Activated CD4-positive, alpha-beta T cell treated with anti-CD3 and anti-CD28 coated beads, Interleukin-2, amount 10 ng/mL, durations not matched to agents 7 days and 5 days (primary cell): ENCODE measurements at places on chromosomes 11 and 22.

DNA sequence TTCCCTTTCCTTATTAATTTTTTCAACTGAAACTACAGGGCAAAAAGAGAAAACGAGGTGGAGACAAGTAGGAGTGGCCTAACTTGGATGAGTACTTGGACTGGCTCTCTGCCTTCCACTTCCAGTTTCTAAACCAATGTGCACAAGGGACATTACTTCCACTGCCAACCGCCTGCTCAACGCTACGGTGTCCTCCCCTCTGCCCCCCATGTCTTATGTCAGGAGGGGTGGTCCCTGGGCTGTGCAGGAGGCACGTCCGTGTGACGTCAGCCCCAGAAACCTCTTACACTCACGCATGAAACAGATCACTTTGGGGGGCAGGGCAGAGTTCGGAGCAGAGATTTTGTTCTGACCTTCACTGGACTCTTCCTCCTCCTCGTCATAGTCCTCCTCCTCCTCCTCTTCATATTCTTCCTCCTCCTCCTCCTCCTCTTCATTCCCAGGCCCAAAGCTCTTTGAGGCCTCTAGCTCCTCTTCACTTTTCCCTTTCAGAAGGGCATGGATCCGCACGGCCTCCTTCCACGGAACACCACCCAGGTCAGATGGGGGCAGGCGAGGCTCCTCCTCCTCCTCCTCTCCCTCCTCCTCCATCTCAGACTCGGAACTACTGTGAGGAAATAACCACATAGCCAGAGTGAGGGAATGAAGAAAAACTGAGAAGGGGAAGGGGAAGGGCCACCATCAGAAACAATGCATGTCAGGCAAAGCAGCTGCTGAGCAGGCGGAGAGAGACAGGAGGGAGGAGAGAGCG lies 57.4 kb upstream of the BID start:
- no peak for DNase-seq

DNA sequence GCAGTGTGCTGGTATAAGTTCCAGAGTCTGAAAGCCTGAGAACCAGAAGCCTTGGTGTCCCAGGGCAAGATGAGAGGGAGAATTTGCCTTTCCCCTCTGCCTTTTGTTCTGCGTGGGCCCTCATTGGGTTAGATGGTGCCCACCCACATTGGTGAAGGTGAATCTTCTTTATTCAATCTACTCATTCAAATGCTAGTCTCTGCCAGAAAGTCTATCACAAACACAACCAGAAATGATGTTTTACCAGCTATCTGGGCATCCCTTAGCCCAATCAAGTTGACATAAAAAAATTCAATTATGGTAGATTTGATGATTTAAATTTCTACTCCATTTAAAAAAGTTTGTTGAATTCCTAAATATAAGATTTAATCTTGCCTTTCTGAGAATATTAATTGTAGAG lies 22.2 kb downstream of the CSTPP1 start:
- no peak for DNase-seq

- no peak for DNase-seq
Measured at GRCh38 chr11:114062272-114062671, 2.8 kb downstream of the ZBTB16 start.

DNA sequence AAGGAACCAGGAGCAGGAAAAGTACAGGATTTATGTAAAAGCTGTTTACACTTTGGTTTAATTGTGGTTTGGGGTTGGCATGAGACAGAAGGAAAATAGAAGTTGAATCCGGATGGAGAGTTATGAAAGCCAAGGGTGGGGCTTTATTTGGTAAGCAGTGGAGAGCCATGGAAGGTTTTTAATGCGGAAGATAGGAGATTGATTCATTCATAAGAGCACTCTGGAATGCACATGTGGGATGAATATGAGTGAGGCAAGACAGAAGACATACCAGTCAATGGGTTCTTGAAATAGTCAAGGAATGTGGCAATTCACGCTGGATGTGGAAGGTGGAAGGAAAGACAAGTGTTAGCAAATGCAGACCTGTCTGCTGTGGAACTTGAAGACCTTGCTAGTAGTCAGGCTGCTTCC lies 9.3 kb upstream of the GLB1L3 start:
- DNase-seq = no peak

GRCh38 chr11:125399945-125400344 lies 96.1 kb downstream of the FEZ1 start:
- no peak for DNase-seq

DNA sequence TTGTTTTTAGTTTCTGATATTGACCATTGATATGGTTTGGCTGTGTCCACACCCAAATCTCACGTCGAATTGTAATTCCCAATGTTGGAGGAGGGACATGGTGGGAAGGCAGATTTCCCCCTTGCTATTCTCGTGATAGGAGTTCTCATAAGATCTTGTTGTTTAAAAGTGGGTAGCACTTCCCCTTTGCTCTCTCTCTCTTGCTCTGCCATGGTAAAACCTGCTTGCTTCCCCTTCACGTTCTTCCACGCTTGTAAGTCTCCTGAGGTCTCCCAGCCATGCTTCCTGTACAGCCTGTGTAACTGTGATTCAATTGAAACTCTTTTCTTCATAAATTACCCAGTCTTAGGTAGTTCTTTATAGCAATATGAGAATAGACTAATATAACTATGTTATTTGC lies 203.6 kb upstream of the CHORDC1 start:
- DNase-seq = no peak

- no peak for DNase-seq
Measured at GRCh38 chr11:17578958-17579357, 31.9 kb downstream of the OTOG start.

DNA sequence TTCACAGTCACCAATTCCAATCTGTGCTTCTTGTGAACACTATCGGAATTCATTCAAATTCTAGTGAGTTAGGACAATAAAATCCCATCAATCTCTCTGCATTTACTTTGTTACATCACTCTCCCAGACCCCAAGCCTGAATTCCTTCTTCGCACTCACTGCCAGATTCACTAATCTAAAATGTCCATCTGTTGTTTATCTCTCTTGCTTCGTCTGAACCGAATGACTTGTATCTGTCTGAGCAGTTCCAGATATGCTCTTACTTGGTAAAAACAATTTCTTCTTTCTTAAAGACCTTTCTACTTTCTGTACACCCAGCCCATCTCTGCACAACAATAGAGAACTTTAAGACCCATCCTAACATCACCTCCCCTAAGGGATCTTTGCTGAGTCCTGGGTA lies 7.0 kb downstream of the MMP10 start:
- no peak for DNase-seq

- DNase-seq = no peak
Measured at GRCh38 chr11:83971063-83971462, 684.9 kb upstream of the CCDC90B start.

- no peak for DNase-seq
Measured at GRCh38 chr11:97622795-97623194, 1233.0 kb downstream of the JRKL start.

GRCh38 chr22:35568751-35569739 lies 28.4 kb downstream of the RASD2 start:
- no peak for DNase-seq

- no peak for DNase-seq
Measured at GRCh38 chr22:27422442-27422841, 379.1 kb downstream of the MN1 start.

DNA sequence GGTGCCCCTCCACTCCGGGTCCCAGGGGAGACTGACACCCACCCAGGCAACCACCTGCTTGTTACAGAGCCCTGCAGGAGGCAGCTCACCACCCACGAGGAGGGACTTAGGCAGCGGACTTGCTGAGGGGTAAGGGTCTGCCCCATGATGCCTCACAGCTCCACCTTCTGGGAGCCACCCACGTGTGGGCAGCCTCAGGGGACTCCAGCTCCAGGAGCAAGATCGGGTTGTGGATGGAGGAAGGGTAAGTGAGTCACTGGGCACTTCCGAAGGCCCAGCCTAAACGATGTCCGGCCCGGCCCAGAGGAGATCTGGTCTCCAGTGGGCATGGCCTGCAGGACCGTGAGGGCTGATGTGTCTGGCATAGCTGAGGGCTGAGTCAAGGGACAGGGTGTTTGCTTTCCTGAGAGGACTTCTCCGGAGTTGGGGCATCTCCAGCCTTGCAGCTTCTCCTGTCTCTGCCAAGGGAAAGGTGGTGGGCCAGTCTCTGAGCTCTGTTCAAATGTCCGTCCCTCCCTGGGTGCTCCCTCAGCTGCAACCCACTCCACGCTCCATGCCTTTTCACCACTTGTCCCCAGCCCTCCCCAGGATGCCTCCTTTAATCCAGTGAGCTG lies 32.3 kb upstream of the P2RY2 start:
- no peak for DNase-seq

- DNase-seq = no peak
Measured at GRCh38 chr11:60873533-60873932, 6.2 kb downstream of the ZP1 start.

GRCh38 chr22:26066534-26066933 lies 102.7 kb upstream of the SEZ6L start:
- no peak for DNase-seq

- DNase-seq = no peak
Measured at GRCh38 chr22:49942565-49943404, 17.8 kb upstream of the PIM3 start.
